Regular cardiac myocyte (primary cell): ENCODE measurements at places on chromosomes 1 and 21. TPM values are rescaled to one million over a fixed set of nuclear protein-coding genes. Genes with fewer than 3 reads are reported as not detected.

OR2L5 gene
- not detected in 2 replicates for total RNA-seq

RCSD1 gene
- total RNA-seq = 0.38 and 1.7 TPM in 2 replicates

ZNF683 gene
- total RNA-seq = not detected in 2 replicates

AGBL4 gene
- not detected in 2 replicates for total RNA-seq

CRABP2 gene
- 7.9 and 8.1 TPM in 2 replicates for total RNA-seq

HJV gene
- total RNA-seq = not detected in 2 replicates

KRTAP10-12 gene
- not detected in 2 replicates for total RNA-seq

S100A3 gene
- 2.8 and 4.6 TPM in 2 replicates for total RNA-seq

GPA33 gene
- not detected in 2 replicates for total RNA-seq

MIXL1 gene
- total RNA-seq = not detected in 2 replicates

S100A16 gene
- total RNA-seq = 126 and 297 TPM in 2 replicates

FCRL6 gene
- not detected in 2 replicates for total RNA-seq

COL9A2 gene
- total RNA-seq = 0.38 and 1.4 TPM in 2 replicates

CNTN2 gene
- total RNA-seq = under 0.01 TPM in 2 replicates

UTS2 gene
- total RNA-seq = 0.56 TPM in 1 of 2 replicates, not detected in the other

CYP4Z1 gene
- total RNA-seq = not detected in 2 replicates

CASQ2 gene
- total RNA-seq = under 0.01 and 1.4 TPM in 2 replicates

ADGRL4 gene
- total RNA-seq = 35.0 and 60.8 TPM in 2 replicates

SPATA45 gene
- 1.1 TPM in 1 of 2 replicates, not detected in the other for total RNA-seq

ZMPSTE24 gene
- total RNA-seq = 68.8 and 129 TPM in 2 replicates

RXRG gene
- not detected in 2 replicates for total RNA-seq

ASPM gene
- 4.8 and 37.6 TPM in 2 replicates for total RNA-seq

HSD3B2 gene
- not detected in 2 replicates for total RNA-seq

C1orf141 gene
- total RNA-seq = not detected in 2 replicates

CD247 gene
- under 0.01 and 0.28 TPM in 2 replicates for total RNA-seq

GIPC2 gene
- 3.5 and 5.9 TPM in 2 replicates for total RNA-seq

MMP23B gene
- 8.1 and 10.7 TPM in 2 replicates for total RNA-seq

OVAAL gene
- total RNA-seq = under 0.01 TPM in 1 of 2 replicates, not detected in the other

SLAMF6 gene
- not detected in 2 replicates for total RNA-seq

GPR25 gene
- not detected in 2 replicates for total RNA-seq

KLF17 gene
- under 0.01 and 0.19 TPM in 2 replicates for total RNA-seq

SPRR2E gene
- not detected in 2 replicates for total RNA-seq

DCDC2B gene
- total RNA-seq = not detected in 2 replicates

RGSL1 gene
- total RNA-seq = not detected in 2 replicates

AVPR1B gene
- total RNA-seq = not detected in 2 replicates

CFHR2 gene
- total RNA-seq = not detected in 2 replicates

OR10J1 gene
- total RNA-seq = not detected in 2 replicates

TRIM17 gene
- total RNA-seq = under 0.01 TPM in 1 of 2 replicates, not detected in the other

ADGRL2 gene
- total RNA-seq = 226 and 358 TPM in 2 replicates

RABGGTB gene
- 110 and 127 TPM in 2 replicates for total RNA-seq

TMEM269 gene
- under 0.01 TPM in 1 of 2 replicates, not detected in the other for total RNA-seq

RORC gene
- total RNA-seq = not detected in 2 replicates

TRIM58 gene
- 1.1 and 3.1 TPM in 2 replicates for total RNA-seq

TACSTD2 gene
- 0.19 and 0.56 TPM in 2 replicates for total RNA-seq

TPTE gene
- not detected in 2 replicates for total RNA-seq

KRTAP11-1 gene
- total RNA-seq = not detected in 2 replicates

ZRANB2 gene
- 40.9 and 66.5 TPM in 2 replicates for total RNA-seq

RNF187 gene
- total RNA-seq = 38.7 and 50.7 TPM in 2 replicates

OLFM3 gene
- not detected in 2 replicates for total RNA-seq

AMPD1 gene
- total RNA-seq = not detected in 2 replicates

FAM151A gene
- not detected in 2 replicates for total RNA-seq

RGL1 gene
- total RNA-seq = 22.4 and 29.0 TPM in 2 replicates

SLC35F3 gene
- not detected in 2 replicates for total RNA-seq

FAM167B gene
- total RNA-seq = 0.38 and 2.0 TPM in 2 replicates

LPAR3 gene
- 0.19 and 2.0 TPM in 2 replicates for total RNA-seq

MXRA8 gene
- 121 and 141 TPM in 2 replicates for total RNA-seq

ZBTB8A gene
- total RNA-seq = 4.6 and 7.0 TPM in 2 replicates

SLC22A15 gene
- 1.3 and 10.1 TPM in 2 replicates for total RNA-seq

MTOR gene
- total RNA-seq = 28.2 and 38.0 TPM in 2 replicates
